ENCODE measurements at places on chromosomes 5 and 9. TPM values are rescaled to one million over a fixed set of nuclear protein-coding genes. Genes with fewer than 3 reads are reported as not detected.

DNA sequence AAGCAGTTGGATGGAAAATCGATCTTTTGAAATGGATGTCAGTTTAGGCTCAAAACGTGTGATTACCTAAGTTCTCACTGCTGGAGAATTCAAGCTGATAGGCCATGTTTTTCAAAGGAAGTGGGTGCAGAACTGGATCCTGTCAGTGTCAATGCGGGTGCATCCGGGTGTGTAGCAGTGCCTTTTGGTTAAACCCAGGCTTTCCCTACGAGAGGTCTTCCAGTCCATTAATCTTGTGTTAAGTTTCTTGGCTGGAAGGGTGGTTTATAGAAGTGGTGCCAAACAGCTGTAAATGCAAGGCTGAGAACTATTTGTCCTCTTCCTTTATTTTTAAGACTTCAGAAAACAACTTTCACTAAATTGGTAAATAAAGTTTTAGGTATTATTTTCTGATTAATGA lies 71.9 kb downstream of the DAPK1 start:
- no peak for DNase-seq
- H3K4me1 ChIP-seq: peaks cover 7% of the 10 kb centered on the region
- no peak overlapping the region for H3K4me3 ChIP-seq
- no peak overlapping the region for H3K27ac ChIP-seq

- H3K27me3 ChIP-seq: no peaks in the 10 kb centered on the region
- no peak overlapping the region for H3K27ac ChIP-seq
- no peak overlapping the region for H3K4me3 ChIP-seq
- no peaks in the 10 kb centered on the region for H3K4me1 ChIP-seq
- DNase-seq: no peak
Observed at GRCh38 chr5:169154679-169155078, 146.3 kb downstream of the SLIT3 start.

- no peak overlapping the region for H3K4me3 ChIP-seq
- no peak for DNase-seq
- no peaks in the 10 kb centered on the region for H3K36me3 ChIP-seq
- H3K27me3 ChIP-seq: no peaks in the 10 kb centered on the region
Observed at GRCh38 chr5:83731638-83732037, 11.0 kb upstream of the HAPLN1 start.

DNA sequence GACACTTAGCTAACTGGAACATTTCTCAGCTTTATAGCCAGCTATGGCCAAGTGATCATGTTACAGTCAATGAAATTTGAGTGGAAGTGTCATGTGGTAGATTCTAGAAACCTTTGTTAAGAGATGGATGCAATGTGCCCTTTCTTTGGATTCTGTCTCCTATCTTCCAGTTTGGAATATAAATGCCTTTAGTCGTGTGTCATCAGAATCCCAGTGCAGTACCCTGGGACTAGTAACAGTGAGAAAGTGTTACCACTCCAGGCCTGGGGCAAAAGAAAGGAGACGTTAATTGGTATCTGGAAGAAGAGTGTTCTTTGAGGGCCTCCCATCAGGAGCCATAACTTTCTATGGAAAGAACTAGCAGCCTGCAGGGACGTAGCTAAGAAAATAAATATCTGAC lies 149.6 kb downstream of the SNX18 start:
- no peak overlapping the region for H3K4me3 ChIP-seq
- no peaks in the 10 kb centered on the region for H3K36me3 ChIP-seq
- H3K27me3 ChIP-seq: peaks cover 5% of the 10 kb centered on the region
- no peaks in the 10 kb centered on the region for H3K4me1 ChIP-seq
- DNase-seq: no peak
- no peak overlapping the region for H3K27ac ChIP-seq

DNA sequence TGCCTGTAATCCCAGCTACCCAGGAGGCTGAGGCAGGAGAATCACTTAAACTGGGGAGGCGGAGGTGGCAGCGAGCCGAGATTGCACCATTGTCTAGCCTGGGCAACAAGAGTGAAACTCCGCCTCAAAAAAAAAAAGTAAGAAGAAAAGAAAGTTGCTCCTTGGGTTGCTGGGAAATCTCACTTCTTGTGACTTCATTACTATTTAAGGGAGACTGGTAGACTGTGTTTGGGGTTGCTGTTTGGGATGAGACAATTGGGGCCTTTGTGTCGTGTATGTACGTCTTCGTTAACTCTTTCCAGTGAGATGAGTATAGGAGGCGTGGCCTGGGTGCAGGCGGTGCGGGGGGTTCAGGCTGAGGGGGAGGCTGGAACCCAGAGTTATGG lies 11.6 kb downstream of the NDST1 start:
- no peak overlapping the region for H3K27ac ChIP-seq
- peaks cover 32% of the 10 kb centered on the region for H3K36me3 ChIP-seq
- H3K4me1 ChIP-seq: peaks cover 29% of the 10 kb centered on the region
- H3K4me3 ChIP-seq: no peak overlapping the region

DNA sequence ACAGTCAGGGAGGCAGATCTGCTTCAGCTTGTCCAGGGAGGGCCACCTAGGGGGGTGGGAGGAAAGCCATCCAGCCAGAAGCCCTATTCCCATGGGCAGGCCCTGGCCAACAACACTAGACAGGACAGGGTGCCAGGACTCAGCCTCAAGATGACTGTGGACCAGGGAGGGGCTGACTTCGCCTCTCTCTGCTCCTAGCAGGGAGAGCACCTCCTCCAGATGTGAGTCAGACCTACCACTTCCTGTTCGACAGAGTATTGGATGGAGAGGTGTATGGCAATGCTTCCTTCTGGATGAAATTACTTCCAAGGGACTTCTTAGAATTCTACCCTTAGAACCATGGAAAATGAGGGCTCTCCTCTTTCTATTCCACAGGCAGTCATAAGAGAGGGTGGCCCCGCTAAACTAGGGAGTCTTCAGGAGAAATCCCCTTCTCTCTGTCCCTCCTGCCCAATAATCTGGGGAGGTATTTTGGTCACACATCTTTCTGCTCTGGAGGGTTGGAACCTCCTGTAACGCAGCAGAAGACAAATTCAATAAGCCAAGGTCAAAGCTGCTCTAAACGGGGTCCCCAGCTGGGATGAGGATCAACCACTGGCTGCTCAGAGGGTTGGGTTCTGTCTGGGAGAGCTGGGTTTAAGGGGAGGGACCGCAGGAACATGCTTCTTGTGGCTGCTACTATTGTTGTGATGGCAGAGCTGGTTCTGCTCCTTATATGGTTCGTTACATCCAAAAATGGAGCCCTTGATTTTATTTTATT lies 23.2 kb upstream of the RCL1 start:
- peak; percentile 66 for DNase-seq
- H3K27ac ChIP-seq: no peak overlapping the region
- peaks cover 8% of the 10 kb centered on the region for H3K4me1 ChIP-seq
- no peaks in the 10 kb centered on the region for H3K36me3 ChIP-seq
- no peaks in the 10 kb centered on the region for H3K27me3 ChIP-seq

GRCh38 chr9:80020530-80020929 lies 448.8 kb downstream of the TLE4 start:
- no peak for DNase-seq
- H3K36me3 ChIP-seq: no peaks in the 10 kb centered on the region
- no peak overlapping the region for H3K27ac ChIP-seq
- H3K4me1 ChIP-seq: no peaks in the 10 kb centered on the region

- no peak overlapping the region for H3K27ac ChIP-seq
- DNase-seq: no peak
- H3K27me3 ChIP-seq: no peaks in the 10 kb centered on the region
- no peak overlapping the region for H3K4me3 ChIP-seq
- no peaks in the 10 kb centered on the region for H3K4me1 ChIP-seq
Observed at GRCh38 chr5:127223256-127223974, 67.2 kb upstream of the MEGF10 start.

GRCh38 chr5:166499447-166500240 lies 1791.8 kb upstream of the WWC1 start:
- H3K4me1 ChIP-seq: no peaks in the 10 kb centered on the region
- DNase-seq: no peak
- no peak overlapping the region for H3K4me3 ChIP-seq
- no peak overlapping the region for H3K27ac ChIP-seq
- H3K36me3 ChIP-seq: no peaks in the 10 kb centered on the region

- DNase-seq: no peak
- H3K36me3 ChIP-seq: no peaks in the 10 kb centered on the region
- peaks cover 45% of the 10 kb centered on the region for H3K4me1 ChIP-seq
- H3K4me3 ChIP-seq: no peak overlapping the region
- H3K27ac ChIP-seq: no peak overlapping the region
- peaks cover 3% of the 10 kb centered on the region for H3K27me3 ChIP-seq
Observed at GRCh38 chr9:130471411-130472183, 26.8 kb downstream of the ASS1 start.

DNA sequence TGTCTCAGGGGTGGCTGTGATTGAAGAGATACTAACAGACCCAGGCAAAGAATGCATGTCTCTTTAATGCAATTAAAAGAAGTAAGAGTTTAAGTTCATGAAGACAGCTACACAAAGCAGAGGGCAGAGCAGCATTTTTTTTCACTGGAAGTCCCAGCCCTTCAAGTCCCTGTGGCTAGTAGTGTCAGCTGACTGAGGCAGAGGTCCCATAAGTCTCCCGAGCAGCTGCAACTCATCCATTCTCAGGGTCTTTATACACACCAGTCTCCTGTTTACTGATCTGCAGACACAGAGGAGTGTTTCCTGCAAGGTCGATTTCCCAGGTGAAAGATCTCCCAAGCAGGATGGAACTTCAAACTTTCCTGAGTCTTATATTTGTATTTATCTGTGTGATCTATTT lies 169.4 kb upstream of the GLRA1 start:
- DNase-seq: no peak
- no peaks in the 10 kb centered on the region for H3K4me1 ChIP-seq
- H3K27ac ChIP-seq: no peak overlapping the region
- no peaks in the 10 kb centered on the region for H3K36me3 ChIP-seq
- no peak overlapping the region for H3K4me3 ChIP-seq
- no peaks in the 10 kb centered on the region for H3K27me3 ChIP-seq

RNF180 gene
- total RNA-seq: not detected
